ENCODE measurements at places on chromosomes 2 and 18. TPM values are rescaled to one million over a fixed set of nuclear protein-coding genes. Genes with fewer than 3 reads are reported as not detected.

The ARHGAP28 gene
- 17.9 TPM for total RNA-seq

The CFC1 gene
- total RNA-seq, result not detected

The CCT7 gene
- total RNA-seq, result 192 TPM

The ST8SIA5 gene
- total RNA-seq, result 0.36 TPM

The CCDC121 gene
- total RNA-seq, result 2.7 TPM

The RNF149 gene
- 26.8 TPM for total RNA-seq

The GREB1 gene
- 0.52 TPM for total RNA-seq

The GBX2 gene
- 16.7 TPM for total RNA-seq

The EGR4 gene
- total RNA-seq, result not detected

The ABCG8 gene
- total RNA-seq, result not detected

The CFAP65 gene
- total RNA-seq, result not detected

The PLGLB1 gene
- 1.8 TPM for total RNA-seq

The PRSS56 gene
- not detected for total RNA-seq

The PDK1 gene
- 27.9 TPM for total RNA-seq

The DDX1 gene
- total RNA-seq, result 82.2 TPM

The ALK gene
- not detected for total RNA-seq

The FBLN7 gene
- 0.77 TPM for total RNA-seq

The RFTN2 gene
- total RNA-seq, result 28.5 TPM

The AKAIN1 gene
- not detected for total RNA-seq

The TXNL4A gene
- total RNA-seq, result 143 TPM

The ATG9A gene
- total RNA-seq, result 75.5 TPM

The CMPK2 gene
- 0.95 TPM for total RNA-seq

The GRP gene
- total RNA-seq, result not detected

The GPBAR1 gene
- 0.26 TPM for total RNA-seq

The MREG gene
- 1.8 TPM for total RNA-seq

The CXCR4 gene
- total RNA-seq, result not detected

The AFG3L2 gene
- 38.5 TPM for total RNA-seq

The VIT gene
- 0.15 TPM for total RNA-seq
